Smooth muscle cell of the brain vasculature (primary cell): ENCODE measurements at places on chromosomes 6 and 20.

DNA sequence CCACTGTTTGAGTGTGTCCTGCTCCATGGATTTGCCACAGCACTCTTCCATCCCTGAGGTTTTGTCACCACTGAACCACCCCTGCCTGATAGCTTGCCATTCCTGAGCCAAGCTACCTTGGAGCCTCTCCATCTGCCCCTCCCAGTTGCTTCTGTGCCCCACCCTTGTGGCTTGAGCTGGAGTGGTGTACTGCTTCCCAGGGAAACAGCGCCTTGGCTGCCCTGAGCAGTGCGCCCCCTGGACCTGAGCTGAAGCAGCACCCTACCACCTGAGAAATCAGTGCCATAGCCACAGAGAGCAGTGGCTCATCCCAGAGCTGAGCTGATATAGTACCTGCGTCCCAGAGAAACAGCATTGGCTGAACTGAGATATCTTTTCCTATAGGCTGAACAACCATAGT is 40.3 kb downstream of the IL22RA2 start:
- no peak for DNase-seq

- no peak for DNase-seq
Measured at GRCh38 chr6:12342664-12343063, 52.5 kb downstream of the EDN1 start.

- DNase-seq: peak; percentile 77
Measured at GRCh38 chr6:149093643-149094042, 223.9 kb upstream of the TAB2 start.

DNA sequence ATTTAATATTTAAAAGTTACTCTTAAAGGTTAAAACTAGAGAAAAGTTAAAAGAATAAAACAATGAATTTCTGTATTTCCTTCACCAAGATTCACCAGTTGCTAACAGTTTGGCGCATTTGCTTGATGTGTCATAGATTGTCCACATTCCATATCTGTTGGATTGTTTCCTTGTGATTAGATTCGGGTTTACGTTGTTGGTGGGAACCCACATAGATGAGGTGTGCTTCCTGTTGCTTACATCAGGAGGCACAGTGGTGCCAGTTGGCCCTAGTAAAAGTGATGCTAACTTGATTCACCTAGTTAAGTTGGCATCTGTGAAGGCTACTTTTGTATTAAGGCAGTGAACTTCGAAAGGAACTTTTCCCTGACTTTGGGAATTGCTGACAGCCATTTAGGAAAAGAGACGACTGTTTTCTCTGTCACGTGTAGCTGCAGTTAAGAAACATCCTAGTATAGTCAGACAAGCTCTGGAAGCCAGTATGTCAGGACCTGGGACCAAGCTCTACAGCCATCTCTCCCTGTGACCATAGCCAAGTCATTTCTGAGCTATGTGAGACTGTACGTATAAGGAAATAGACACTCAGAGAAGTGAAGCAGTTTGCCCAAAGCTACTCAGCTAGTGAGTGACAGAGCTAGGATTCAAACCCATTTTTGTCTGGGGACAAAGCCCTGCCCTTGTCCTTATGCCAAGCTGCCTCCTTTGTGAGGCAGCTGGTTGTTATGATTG is 49.0 kb downstream of the PPARD start:
- DNase-seq: no peak

DNA sequence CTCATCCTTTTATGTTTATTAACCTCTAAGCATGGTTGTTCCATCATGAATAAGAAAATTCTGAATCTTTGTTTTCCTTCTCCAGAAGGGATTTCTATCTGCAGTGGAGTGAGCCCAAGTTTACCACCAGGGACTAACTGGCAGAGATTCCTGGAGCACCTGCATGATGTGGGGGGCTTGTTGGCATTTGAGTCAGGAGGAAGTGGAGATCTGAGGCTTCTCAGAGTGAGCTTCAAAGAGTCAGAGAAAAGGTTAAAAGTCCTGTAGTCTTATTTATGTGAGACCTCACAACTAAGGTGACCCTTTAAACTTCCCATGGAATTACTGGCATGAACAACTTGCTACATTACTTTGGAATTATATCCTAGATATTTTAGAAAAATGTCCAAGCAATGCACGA is 138.1 kb upstream of the SLC24A3 start:
- DNase-seq: no peak

DNA sequence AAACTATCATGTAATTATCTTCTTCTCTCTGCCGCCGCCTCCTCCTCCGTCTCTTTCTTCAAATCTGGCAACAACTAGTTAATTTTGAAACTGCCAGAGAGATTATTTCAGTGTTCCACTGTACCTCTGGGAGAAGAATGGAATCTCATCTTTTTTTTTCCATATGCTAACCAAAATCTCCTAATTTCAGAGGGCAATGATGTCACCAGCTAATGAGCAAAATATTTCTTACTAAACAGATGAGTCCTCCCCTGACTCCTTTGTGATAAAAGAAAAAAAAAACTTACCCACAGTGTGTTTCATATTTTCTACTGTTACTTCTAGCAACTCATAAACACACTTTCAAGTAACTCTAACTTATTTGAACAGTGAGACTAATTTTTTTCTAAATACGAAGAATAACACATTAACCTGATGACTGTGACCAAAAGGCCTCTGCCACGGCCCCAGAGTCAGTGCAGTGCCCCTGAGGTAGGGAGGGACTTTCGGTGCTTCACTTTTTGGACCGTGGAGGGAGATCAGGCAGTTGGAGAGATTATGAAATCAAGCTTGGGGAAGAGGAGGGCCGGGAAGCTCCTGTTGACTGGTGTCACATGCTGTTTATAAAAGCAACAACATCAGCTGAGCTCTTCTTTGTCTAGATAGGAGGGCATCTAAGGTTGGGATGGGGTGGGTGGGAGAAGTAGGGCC is 159.6 kb downstream of the SASH1 start:
- DNase-seq: no peak
